ENCODE measurements at places on chromosomes 1 and 21. TPM values are rescaled to one million over a fixed set of nuclear protein-coding genes. Genes with fewer than 3 reads are reported as not detected.
A peak's percentile ranks its signal among the peaks of the same experiment; 100 is the strongest.

DNA sequence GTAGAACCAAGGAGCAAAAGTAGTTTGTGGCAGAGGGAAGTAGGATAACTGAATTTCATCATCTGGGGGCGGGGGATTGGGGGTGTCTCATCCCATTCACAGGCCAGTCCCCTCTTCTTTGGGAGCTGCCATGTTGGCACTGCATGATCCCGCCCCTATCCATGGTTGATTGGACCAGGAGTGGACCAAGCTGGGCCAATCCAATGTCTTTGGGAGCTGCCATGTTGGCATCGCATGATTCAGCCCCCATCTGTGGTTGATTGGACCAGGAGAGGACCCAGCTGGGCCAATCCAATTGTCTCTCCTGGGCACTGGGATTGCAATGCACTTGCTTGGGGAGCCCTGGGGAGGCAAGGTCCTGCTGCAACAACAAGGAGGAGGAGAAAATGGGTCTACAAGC, 12.3 kb upstream of the ALPL start:
- no peak for DNase-seq

GRCh38 chr1:178726545-178726944, 1.5 kb downstream of the RALGPS2 start:
- no peak for DNase-seq

Gene CADM3
- not detected for total RNA-seq

Gene FAM167B
- total RNA-seq = 5.2 TPM

GRCh38 chr1:24827379-24828135, 82.3 kb downstream of the CLIC4 start:
- peak; percentile 40 for DNase-seq

DNA sequence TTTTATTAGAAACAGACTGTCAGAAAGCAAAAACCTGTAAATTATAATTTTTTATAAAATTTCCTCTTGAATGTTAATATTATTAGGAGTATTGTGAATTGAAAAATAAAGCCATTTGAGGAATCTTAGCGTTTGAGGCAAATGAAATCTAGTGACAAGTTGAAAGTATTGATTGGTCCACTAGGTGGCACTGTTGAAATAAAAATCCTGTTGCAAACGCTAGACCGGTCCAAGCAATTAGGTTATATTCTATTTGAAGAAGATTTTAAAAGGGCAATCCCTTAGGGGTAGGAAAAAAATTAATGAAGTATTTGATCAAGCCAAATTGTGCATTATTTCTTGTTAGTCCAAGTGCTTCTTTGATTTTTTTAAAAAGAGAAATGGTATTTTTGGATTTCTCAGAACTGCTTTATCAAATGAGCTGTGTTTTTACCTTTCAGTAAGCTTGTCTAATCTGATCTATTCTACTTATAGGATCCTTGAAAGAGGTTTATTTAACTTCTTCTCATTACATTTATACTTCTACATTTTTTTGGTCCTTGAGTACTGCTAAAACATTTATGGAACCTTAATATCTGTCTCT, 57.7 kb downstream of the ATG4C start:
- DNase-seq = peak; percentile 75

DNA sequence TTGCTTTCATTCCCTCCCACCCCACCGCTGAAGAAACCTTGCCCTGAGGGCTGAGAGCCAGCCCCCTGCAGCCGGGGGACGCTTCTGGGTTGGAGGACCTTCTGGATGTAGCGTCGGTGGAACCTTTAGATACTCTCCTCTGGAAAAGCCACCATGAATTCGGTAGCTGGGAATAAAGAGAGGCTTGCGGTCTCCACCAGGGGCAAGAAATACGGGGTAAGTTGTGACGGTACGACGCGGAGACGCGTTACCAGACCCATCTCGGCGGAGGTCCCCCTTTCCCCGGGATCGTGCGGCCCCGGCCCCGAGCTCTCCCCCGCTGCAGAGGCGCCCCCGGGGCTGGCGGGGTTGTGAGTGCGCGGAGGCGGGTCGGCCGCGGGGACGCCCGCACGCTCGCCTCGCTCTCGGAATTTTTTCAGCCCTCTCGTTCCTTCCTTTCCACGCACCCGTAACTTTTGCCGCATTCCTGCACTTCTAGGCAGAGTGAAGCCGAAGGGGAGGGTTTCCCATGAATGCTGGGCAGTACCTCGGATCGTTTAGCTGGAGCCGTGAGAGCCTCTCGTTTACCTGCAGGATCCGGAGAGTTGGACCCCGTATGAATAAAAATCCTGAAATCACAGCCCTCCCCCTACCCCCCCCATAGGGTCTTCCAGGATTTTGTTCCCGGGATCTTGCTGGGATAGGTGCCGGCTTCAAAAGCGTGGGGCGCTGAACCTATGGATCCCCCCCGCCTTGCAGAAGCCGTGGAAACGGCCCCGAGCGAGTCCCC, 671 bp downstream of the KIF26B start:
- DNase-seq = no peak

Gene SRSF4
- 33.5 TPM for total RNA-seq

Gene ZSCAN20
- total RNA-seq = 7.7 TPM

Gene LAMC2
- total RNA-seq = 27.6 TPM

Gene TTLL7
- 9.1 TPM for total RNA-seq

DNA sequence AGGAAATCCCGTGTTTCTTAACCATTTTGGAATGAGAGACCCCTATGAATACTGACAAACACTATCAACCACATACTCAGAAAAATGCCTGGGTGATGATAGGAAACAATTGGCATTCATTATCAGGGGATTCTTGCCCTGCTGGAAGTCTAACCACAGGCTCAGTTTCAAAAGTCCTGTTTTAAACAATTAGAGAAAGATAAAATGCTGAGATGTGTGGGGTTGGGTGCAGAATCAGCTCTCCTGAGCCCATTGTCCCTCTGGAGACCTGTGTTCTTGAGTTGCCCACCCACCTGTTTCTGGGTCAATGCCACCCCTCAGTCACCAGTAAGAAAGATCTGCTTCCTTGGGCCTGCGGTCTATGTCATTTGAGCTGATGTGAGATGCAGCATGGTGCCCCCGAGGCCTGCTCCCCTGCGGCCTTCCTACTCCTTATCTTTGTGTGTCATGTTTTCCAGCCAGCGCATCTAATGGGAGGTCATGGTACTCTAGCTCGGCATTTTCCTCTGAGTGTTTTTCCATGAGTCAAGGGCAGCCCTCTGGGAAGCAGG, 130.3 kb upstream of the PLXNA2 start:
- DNase-seq = no peak

DNA sequence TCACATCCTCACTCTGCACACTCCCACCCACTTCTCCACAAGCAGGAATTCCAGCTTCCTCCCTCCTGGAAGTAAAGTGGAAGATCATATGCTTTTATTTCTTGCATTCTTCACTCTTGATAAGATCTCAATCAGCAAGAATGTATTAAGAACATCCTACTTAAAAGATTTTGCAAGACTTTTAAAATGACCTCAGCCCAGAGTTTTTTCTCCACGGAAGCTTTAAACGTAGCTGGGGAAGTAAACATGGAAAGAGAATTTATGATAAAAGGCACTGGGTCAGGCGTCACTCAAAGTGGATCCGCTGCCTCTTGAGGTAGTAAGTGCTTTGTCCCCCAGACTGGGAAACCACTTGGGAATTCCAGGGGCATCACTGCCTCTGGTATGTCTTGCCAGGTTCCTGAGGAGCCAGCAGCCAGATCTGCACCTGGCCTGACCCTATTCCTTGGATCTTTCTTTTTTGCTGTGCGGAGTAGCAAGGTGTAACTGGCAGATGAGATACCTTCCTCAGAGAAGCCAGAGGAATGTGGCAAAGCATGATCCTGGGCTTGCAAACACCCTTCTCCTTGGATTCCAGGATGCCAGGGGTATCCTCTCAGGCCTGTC, 33.9 kb downstream of the CDK18 start:
- peak; percentile 53 for DNase-seq

GRCh38 chr1:41504114-41505035, 19.9 kb upstream of the EDN2 start:
- DNase-seq = peak; percentile 51

- DNase-seq = no peak
Observed at GRCh38 chr1:41696381-41696780, 211.9 kb upstream of the EDN2 start.

Gene CFAP57
- total RNA-seq = under 0.01 TPM

Gene PACC1
- total RNA-seq = 11.2 TPM

DNA sequence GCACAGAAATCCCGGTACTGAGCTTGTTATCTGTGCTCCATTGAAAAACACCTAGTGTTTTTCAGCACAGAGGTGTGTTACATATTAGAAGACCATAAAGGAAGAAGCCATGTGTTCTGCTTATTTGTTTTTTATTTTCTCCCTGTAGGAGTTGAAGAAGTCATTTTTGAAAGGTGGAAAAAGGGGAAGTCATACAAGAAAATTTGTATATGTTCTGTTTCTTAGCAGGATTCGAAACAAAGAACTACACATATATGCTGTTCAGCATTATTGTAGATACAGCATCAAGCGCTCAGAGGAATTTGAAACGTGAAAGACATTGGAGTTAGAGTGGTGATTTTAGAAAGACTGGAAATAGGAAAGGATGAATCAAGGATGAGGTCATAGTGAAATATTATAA, 345.3 kb upstream of the ADGRL2 start:
- DNase-seq = no peak

DNA sequence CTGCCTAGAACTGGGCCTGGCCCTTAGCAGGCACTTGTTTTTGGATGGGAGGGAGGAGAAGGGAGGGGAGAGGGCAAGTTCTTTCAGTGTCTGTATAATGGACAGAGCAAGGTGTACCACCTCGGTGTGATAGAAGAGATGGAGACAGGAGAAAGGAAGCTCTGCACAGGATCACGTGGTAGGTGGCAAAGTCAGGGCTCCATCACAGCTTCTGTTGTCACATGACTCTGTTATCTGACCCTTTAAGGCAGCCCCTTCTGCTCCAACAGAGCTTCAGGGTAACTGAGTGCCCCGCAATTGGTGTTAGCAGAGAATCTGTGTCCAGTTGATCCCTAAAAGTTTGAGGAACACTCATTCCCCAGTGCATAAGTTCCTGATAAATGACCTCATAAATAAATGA, 16.5 kb upstream of the ETS2 start:
- no peak for DNase-seq

- DNase-seq = no peak
Observed at GRCh38 chr1:64005801-64006200, 197.6 kb upstream of the UBE2U start.

GRCh38 chr1:44250068-44250781, 37.0 kb downstream of the DMAP1 start:
- no peak for DNase-seq

DNA sequence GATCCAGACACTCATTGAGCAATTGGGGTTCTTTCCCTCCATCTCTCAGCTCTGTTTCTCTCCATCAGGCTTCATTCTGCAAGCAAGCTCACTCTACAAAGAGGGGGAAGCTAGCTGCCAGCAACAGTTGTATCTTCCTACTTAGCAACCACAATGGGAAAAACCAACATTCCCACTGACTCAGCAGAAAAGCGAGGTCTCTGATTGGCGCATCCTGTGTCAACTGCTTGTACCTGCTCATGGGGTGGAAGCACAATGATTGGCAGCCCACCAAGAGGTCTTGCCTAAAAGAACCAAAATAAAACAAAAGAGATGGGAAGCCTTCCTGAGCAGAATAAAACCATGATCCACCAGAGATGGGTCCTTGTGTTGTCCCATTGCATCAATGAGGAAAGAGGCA, 4.0 kb upstream of the CDA start:
- no peak for DNase-seq

Gene SAMD11
- 2.2 TPM for total RNA-seq

Gene OPRD1
- not detected for total RNA-seq

- DNase-seq = peak; percentile 58
Observed at GRCh38 chr1:64242895-64243756, 39.7 kb downstream of the UBE2U start.

- no peak for DNase-seq
Observed at GRCh38 chr1:36605942-36606640, 123.4 kb upstream of the CSF3R start.

- no peak for DNase-seq
Observed at GRCh38 chr1:185860311-185860710, 126.1 kb downstream of the HMCN1 start.

Gene KRTAP21-2
- not detected for total RNA-seq

GRCh38 chr1:156458181-156458503, 42.4 kb downstream of the MEF2D start:
- DNase-seq = peak; percentile 49

Gene ELAVL4
- total RNA-seq = not detected

- DNase-seq = peak; percentile 91
Observed at GRCh38 chr1:43453442-43454269, at the start of gene HYI. Gene HYI (minus strand): TSS chr1:43453931. CDS start chr1:43453793, 138 bp downstream.

Gene C1orf216
- 19.9 TPM for total RNA-seq

GRCh38 chr1:8118031-8118451, 91.9 kb upstream of the ERRFI1 start:
- DNase-seq = peak; percentile 73

Gene CLDN8
- not detected for total RNA-seq

- no peak for DNase-seq
Observed at GRCh38 chr21:39489380-39489924, 37.7 kb downstream of the SH3BGR start.

Gene MXRA8
- 249 TPM for total RNA-seq

DNA sequence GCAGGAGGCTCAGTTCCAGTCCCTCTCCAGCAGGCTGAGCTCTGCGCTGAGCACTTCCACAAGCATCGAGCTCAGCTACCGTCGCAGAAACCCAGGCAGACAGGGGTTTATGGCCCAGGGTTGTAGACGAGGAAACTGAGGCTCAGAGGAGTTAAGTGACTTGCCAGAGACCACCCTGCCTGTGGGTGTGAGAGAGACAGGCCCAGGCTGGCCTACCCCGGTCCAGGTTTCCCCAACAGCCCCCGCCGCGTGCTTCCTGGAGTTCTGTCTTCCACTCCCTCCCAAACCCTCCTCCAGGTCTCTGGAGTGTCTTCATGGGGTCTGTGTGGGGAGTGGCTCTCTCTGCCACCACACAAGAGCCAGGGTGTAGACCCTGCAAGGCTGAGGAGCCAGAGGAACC, 615.9 kb downstream of the PTPRU start:
- DNase-seq = no peak

DNA sequence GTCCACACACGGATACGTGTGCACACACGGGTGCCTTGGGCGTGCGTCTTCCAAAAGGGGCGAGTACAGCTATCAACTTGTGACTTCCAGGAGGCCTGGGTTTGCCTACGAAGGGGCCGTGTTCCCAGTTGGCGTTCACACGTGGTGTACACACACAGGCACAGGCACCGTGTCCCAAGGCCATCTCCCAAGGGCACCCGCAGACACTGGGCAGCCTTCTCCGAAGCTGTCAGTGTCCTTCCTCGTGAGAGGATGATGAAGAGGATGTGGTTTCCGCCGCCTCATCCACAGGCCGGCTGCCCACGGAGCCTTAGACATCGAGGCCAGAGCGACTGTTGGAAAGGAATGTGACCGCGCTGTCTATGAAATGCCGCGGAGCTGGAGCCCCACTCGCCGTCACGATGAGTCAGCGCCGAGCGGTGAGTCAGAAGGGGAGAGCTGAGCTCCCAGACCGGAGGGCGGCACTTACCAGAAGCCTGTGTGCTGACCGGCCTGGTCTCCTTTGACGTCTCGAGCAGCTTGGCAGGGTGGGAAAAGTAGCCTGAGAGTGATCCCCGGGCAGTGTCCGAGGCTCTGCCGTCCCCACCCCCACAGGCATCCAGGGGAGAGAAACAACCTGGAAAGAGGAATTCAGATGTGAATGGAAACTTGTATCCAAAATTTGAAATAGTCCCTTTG, 141.4 kb upstream of the ARHGEF16 start:
- DNase-seq = peak; percentile 98

GRCh38 chr21:14629461-14629860, 83.3 kb upstream of the SAMSN1 start:
- no peak for DNase-seq

- DNase-seq = peak; percentile 68
Observed at GRCh38 chr1:6600410-6601048, 2.1 kb downstream of the KLHL21 start.

- DNase-seq = peak; percentile 60
Observed at GRCh38 chr1:168623003-168623828, 46.8 kb downstream of the XCL1 start.

Gene CAMK1G
- 2.6 TPM for total RNA-seq
